Coronary artery (tissue), 2 donors: ENCODE measurements at places on chromosomes 4 and X.

GRCh38 chrX:70497026-70497425, 52.4 kb downstream of the DLG3 start:
- no peak for DNase-seq

DNA sequence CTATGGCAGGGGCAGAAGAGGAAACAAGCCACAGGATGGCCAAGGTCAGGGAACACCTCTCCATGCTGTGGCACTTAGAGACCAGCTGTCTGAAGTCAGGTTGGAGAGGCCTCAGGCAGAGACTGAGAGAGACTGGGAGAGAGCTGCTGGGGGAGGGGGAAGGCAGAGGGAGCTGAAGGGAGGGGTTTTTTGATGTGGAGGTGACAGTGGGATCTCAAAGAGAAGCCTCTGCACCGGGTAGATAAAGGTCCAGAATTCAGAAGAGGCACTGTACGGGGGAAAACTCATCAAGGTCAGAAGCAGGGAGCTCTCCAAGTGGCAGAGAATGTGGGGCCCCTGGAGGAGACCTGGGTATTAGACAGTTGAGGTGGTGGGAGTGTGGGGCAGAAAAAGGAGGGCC, 41.6 kb upstream of the HMGB3 start:
- no peak for DNase-seq

GRCh38 chr4:185213877-185214276, 4.5 kb downstream of the SNX25 start:
- DNase-seq = no peak

DNA sequence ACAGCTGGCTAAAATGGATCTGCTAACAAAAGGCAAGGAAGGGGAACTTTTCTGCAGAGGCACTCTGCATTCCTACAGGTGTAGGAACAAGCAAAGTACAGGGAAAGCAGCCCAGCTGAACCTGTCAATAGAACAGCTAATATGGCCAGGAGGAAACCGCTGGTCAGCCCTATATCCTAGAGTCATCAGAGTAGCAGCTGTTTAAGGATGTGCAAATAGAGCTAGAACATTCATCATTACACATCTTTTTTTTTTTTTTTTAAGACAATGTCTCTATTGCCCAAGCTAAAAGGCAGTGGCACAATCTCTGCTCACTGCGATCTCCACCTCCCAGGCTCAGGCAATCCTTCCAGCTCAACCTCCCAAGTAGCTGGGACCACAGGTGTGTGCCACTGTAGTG, 163.0 kb downstream of the BTC start:
- no peak for DNase-seq

- no peak for DNase-seq
Observed at GRCh38 chr4:103773691-103774231, 54.0 kb upstream of the TACR3 start.
